Anterior cingulate cortex (tissue), 58 donors: ENCODE measurements at places on chromosomes 7 and 10.

GRCh38 chr10:61257956-61258496, 195.2 kb downstream of the TMEM26 start:
- DNase-seq = no peak

- no peak for DNase-seq
These were observed 73.2 kb downstream of the SPDYE5 start for GRCh38 chr7:75565132-75565837.

DNA sequence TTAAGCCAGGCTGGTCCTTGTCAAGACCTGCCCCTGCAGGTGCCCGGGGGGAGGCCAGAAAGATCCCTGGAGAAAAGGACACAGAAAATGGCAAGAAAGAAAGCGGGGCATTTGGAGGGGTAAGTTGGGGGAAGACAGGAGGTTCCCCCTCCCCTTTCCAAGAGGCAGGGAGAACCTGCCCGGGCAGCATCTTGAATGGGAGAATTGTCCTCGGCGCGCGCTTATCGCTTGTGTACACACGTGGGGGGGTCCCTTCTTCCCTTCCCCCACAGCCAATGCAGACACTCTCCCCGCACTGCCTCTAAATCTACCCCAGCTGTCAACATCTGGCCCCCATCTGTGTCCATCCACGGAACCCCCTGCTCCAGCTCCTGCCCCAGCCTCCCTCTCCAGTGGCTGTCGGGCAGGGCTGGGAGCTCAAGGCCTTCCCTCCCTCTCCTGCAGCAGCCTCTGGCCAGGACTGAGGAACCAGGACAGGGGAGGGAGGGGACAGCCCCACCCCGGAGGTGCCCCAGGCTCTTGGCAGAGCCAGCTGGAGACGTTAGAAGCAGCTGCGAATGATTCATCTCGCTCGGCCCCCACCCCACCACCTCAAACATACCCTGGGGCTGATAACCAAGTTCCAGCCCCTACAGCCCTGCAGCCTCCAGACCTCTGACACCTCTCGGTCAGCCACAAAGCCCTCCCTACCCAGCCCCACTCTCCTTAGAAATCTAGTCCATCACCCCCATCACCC, 25.3 kb downstream of the EPHB4 start:
- no peak for DNase-seq

- no peak for DNase-seq
These were observed 79.1 kb downstream of the LARP4B start for GRCh38 chr10:852386-852785.

- no peak for DNase-seq
These were observed 8.1 kb downstream of the SDK1 start for GRCh38 chr7:3309140-3309539.

DNA sequence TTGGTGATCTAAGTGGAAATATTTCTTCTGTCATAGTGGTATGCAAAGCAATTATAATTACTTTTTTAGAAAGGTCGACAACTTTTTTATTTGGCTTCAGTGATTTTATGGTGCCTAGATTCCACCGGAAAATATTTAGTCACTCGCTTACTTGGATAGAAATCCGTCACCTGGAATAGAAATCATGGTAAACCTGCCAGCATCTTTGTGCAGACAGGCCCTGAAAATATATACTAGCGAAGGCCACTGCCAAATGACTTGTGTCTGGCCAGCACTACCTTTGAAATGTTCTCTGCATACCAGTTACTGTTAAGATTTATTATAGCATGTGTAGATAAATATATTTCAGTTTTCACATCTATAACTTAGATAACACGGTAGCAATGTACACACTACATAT, 226.4 kb downstream of the AGMO start:
- DNase-seq = no peak

DNA sequence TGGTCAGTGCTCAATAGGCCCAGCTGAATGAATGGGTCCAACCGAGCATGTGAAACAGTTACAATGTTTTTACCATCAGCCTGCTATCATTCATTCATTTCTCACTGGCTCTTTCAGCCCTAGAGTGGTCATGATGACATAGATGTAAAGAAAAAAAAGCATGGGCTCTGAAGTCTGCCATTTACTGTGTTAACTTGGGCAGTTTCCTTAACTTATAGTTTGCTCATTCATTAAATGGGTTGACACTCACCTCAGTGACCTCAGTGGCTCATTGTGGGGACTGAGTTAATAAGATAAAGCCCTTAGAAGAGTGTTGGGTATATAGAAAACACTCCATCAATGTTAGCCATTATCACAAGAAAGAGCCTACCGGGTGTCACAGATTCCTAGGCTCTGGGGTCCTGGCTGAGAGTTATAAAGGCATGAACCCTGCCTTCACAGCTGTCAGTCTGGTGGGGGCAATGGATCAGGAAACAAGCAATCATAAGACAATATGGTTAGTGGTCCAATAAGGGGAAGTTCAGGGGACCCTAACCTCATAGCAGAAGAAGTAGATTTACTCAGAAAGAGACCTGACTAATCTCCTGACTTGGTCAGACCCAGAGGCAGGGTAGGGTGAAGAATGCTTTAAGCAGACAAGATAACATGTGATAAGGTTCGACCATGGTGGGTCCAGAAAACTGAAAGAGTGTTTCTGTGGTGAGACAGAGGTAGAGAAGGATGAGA, 29.7 kb upstream of the GPAM start:
- no peak for DNase-seq

DNA sequence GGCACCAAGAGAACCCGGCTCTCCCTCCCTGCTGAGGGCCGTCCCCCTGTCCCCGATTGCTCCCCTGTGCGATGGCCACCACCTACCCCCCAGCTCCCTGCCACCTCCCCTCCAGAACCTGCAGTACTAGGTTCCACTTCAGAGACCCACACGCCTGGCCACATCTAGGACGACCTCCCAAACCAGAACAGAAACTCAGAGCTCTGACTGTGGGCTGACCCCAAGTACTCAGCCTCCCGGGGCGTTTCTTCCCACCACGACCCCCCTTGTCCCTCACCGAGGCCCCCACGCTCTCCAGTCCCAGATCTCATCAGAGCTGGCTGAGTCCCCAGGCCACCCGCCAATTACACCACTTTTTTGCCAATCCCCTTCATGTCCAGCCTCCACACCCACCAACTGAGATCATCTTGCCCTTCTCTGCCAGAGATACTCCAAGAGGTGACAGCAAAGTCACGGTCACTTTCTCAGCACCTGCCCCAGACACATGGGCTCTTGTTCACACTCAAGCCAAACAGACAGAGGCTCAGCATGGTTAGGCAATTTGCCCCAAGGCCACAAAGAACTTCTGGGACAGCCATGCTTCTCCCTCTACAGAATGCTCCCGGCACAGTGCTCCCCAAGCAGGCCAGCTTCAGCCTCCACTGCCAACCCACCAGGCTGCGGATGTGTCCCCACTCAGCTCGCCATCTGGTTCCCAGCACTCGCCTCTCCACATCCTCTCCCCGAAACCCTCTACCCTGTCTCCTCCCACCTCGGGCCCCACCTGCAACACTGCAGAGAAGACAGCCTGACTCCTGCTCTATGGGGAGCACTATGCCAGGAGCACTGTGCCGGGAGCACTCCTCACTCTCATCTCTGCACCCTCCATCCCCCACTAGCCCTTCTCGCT, 4.7 kb downstream of the TMEM120A start:
- no peak for DNase-seq

DNA sequence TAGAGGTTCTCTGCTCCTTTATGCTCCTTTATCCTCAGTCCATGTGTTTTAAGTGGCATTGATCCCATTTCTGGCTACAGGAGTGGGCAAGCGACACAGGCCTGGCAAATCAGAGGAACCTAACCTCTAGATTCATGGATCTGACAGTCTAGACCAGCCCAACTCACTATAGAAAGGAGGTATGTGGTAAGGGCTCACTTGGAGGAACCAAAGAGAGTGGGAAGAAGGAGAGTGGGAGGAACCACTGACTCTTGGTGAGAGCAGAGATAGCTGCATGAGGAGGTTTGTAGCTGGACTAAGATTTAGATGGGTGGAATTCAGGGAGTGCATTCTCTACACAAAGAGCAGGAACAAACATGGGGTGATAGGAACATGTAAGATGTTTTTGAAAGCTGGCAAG, 11.6 kb upstream of the FRAT1 start:
- DNase-seq = no peak

DNA sequence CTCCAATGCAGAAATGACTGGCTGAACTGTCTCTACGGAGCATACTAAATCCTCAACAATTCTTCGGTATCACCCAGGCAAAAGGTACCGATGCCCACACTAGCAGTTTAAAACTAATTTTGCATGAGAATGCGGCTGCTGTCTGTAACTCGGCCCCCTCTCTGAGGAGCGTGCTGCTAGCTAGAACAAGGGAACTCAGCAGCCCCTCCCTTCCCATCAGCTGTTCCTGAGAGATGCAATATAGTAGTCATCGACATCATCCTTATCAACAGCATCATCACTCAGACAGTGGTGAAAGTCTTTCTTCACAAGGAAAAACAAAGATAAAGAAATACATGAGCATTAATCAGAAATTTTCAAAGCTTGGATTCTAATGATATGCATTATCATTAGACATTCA, 189.1 kb upstream of the FRMD4A start:
- no peak for DNase-seq

DNA sequence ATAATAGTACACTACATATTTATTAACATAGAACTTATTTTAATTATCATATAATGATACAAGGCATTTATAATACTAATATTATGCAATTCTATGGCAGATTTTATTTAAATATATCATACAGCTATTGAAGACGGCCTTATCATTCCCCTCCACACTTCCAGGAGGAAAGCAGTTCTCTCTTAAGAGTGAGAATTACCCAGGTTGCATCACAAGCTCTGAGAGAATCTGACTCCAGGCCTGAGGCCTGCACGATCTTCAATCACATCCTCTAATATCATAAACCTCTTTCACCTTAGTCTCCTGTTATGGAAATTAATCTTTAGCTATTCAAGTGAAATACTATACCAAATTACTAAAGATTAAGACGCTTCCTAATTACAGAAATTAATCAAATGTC, 564.4 kb downstream of the PARD3 start:
- DNase-seq = no peak

GRCh38 chr7:36490419-36490830, 100.8 kb downstream of the ANLN start:
- no peak for DNase-seq

GRCh38 chr7:130955565-130955919, 221.5 kb upstream of the KLF14 start:
- DNase-seq = no peak

DNA sequence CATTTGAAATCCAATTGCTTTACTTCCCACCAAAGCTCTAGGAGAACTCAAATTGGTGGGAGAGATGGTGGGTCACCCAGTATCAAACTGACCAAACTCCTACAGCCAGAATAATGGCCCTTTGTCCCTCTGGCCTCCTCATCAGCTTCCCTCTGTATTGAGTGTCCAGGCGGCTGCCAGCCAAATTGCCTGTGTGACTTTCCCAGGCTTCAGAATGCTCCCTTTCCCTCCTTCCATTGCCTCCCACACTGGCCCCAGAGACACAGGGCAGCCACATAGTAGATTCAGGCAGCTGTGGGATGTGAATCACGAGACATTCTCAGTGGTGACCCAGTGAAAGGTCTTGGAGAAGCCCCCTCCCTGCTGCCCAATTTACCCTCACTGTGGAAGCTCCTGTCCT, 12.7 kb upstream of the VDAC2 start:
- no peak for DNase-seq

- DNase-seq = no peak
These were observed 5.0 kb downstream of the AKR1B10 start for GRCh38 chr7:134532180-134532953.

DNA sequence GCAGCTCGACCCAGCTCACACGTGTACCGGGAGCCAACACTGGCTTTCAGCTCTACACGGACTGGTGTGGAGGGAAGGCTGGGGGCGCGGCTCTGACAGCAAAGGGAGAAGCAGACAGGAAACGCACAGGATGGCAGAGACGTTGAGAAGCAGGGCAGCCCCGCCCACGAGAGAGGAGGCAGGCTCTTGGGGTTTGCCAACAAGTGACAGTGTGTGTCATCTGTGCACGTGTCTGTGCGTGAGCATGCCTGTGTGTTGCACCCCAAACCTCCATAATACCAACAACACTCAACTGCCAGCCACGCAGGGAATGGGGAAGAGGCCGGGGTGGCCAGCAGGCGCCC, 64.4 kb upstream of the PDGFA start:
- DNase-seq = no peak

DNA sequence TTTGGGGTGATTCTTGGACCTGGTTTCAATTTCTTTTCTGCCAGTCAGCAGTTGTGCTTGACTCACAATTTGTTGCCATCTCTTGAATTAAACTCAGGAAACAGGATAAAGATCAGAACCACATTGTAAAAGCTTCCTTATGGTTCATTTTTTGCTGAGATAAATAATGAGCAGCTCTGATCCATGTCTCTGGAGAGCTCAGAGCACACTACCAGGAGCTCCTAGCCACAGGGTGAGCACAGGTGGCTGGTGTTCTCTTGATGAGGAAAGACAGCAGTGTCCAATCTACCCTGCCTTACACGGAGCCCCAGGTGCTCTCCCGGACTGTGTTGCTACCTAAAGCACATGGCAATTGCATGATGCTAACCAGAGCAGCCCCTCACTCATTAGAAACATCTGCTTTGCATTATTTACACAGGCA, 17.2 kb upstream of the FAM170B start:
- no peak for DNase-seq

GRCh38 chr7:66146701-66147100, 32.1 kb downstream of the CRCP start:
- DNase-seq = no peak

DNA sequence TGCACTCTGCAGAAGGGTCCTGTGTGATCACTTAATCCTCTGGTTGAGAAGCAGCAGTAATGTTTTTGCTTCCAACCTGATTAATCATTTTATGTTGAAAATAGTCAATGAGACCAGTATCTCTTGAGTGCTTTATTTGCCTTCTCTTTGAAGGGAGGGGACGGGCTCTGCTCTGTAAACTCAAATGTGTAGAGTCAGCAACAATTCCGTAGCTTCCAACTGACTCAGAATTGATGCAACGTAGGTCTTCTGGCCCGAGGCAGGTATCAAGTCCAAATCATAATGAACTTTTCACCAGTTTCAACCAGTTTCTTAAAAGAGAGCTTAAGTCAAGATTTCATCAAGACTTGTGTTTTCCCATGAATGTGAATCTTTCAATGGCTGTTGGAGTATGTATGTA, 26.3 kb downstream of the GUSB start:
- no peak for DNase-seq

- peak; percentile 17 for DNase-seq
These were observed 788 bp downstream of the AKAP9 start for GRCh38 chr7:91941450-91941849.

DNA sequence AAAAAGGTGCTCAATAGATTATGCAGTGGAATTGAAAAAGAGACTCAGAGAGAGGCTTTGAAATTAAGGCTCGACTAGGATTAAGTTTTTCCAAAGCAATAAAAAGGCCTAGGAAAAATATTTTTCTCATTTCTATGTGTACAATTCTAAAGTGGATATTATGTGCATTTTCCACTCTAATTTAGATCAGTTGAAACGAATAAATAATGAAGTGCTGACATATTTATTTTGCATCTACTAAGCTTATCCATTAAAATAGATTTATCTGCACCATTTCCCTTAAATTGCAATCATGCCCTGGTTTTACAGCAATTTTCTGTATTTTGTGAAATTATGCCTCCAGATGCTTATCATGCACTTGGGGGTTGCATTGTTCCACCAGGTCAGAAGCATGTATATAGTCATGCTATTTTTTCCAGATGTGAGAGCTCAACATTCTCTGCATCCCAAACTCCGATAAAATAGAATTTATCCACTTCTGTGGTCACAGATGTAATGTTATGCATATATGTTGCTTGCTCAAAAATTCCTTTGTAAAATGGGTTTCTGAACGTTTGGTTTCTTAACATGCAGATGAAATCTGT, 18.3 kb downstream of the FIGNL1 start:
- no peak for DNase-seq
